ENCODE measurements at places on chromosomes 6 and 20.
A peak's percentile ranks its signal among the peaks of the same experiment; 100 is the strongest.

- no peak for DNase-seq
Measured at GRCh38 chr6:161076181-161076677, 84.7 kb downstream of the MAP3K4 start.

DNA sequence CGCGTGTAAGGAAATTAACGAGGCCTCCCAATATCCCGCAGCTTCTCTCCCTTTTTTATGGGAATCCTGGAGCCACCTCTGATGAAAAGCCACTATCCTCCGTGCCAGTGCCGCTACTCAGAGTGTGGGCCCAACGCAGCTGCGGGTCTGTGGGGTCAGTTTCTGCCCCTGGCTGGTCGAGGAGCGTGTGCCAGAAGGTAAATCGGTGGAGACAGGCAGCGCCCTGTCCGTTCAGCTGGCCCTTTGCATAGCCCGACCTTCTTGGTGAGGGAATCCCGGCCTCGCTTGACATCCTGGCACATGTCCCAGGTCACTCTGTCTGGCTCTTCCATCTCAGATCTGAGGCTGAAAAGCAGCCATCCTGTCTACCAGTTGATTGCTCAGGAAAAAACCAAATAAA lies 4.6 kb downstream of the THBS2 start:
- no peak for DNase-seq

GRCh38 chr6:36444470-36444869 lies 1.7 kb downstream of the KCTD20 start:
- DNase-seq = peak; percentile 77

DNA sequence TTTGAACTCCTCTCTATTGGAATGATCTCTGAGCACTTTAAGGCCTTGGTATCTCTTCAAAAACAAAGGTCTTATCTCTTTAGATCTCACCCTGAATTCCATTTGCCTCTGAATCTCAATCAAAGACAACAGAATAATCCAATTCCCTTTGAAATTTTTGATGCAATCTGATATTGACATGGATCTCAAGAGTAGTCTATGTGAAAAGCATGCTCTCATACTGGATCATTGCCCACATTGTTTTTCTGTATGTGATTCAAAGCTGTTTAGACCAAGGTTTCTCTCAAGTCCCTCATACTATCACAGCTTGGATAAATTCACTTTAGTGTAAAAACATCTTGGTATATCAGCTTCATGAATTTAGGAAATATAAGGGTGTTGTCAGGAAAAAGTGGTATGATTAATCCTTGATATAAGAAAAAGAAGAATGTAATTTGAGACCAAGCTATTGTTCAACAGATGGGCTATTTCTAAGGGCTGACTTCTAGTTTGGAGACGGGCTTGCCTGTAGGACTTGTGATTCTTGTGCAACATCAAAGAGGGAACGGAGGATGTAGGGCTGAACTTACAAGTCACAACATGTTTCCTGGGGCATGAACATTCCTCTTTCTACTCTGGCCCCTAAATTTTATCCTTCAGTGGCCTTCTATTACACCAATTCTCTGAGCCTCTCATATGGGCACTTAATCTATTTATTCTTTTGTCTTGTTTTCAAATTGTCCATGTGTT lies 77.9 kb upstream of the CITED2 start:
- peak; percentile 58 for DNase-seq

DNA sequence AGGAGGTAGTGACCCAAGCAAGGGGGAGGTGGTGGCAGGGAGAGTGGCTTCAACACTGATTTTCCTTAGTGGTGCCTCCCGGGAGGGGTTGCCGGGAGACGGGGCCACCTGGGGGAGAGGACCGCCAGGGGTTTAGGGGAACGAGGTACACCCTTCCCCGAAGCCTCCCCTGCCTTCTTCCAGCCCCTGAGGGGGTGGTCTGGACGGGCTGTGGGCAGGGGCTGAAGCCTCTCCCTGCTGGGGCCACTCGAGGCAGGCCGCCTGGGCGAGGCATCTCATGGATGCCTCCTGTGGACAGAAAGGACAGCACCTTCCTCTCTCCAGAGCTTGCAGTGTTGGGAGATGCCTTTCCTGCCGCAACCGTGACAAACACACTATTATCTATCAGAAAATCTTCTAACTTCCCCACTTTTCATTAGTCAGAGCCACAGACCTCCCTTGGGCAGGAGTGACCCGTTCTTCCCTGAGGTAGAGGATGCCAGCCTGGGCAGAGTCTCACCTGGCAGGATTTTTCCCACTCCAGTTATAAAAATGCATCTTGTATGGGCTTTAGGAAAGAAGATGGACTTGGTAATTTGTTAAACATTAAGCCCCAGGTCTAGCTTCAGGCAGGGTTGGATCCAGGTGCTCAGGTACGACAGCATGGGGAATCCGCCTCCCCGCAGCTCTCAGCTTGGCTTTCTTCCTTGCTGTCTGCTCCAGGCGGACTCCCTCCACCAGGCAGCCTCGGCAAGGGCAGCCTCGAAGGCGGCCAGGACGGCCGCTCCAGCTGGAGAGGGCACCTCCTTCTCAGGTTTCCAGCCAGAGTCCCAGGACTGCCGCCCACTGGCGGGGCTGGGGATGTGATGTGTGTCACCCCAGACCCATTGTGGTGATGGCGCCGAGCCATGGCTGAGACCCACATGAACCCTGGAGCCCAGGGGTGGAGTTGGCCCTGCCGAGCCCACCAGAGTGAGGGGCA lies 11.0 kb downstream of the HRH3 start:
- DNase-seq = no peak
